ENCODE measurements at places on chromosomes 2 and 18.

DNA sequence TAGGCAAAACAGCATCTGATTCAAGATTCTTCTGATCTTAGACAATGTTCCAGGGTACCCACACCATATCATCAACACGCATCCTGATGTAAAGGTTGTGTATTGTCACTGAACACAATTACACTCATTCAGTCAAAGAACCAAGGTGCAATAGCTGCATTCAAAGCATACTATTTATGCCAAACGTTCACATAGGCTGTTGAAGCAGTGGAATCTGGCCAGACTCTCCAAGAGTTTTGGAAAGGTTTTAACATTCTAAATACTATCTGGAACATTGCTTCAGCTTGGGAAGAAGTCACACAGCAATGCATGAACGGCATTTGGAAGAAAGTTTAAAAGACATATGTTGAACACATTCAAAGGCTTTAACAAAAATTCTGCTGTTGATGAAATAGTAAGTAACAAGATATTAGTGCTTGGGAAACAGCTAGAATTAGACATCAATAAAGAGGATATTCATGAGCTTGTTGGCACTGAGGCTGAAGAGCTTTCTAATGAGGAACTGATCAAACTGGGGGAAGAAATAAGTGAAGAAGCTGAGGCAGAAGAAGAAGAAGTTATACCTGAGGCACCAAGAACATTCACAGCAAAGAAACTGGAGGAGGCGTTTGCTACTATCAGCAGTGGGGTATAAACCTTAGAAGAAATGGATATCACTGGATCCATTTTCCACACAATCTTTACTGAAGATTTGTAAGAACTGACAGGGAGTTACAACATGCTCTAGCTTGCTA lies 47.6 kb upstream of the MSH6 start:
- no peak for DNase-seq

GRCh38 chr2:24352664-24353063 lies 7.7 kb downstream of the ITSN2 start:
- no peak for DNase-seq

GRCh38 chr2:240202586-240202985 lies 62.1 kb upstream of the OTOS start:
- no peak for DNase-seq

- DNase-seq, result no peak
These were observed 102.8 kb upstream of the COPS8 start for GRCh38 chr2:236982693-236983455.

DNA sequence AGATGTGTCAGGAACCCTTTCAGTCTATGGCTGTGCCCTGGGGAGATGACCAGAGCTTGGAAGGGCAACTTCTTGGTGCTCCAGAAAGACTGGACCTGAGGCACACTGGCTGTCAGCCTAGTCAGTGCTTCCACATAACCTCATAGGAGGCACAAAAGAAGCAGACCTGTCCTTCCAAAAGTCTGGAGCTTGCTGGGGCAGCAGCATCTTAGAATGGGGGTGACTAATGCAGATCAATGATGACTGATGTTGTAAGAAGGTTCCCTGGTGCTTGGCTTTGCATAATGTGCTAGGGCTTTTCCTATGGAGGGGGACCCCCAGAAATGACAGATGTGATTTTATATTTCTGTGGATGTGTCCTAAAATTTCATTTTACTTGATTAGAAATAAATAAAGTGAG lies 255.7 kb upstream of the THUMPD2 start:
- DNase-seq, result no peak

DNA sequence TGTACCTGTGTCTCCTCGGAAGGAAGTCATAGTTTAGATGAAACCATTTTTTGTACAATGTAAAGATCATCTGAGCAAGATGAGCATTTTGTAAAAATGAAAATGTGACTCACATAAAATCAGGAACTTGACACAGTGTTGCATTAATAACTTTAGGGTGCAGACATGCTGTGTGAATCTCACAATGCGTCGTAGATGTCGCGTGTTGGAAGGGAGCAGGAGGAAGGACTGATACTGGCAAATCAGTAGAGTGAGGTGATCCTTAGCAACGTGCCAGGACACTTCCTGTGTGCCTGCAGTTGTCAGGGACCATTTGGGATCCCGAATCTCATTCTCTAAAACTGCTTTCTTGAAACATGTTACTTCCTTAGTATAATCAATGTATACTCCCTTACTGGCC lies 103.1 kb downstream of the SH3BP4 start:
- no peak for DNase-seq

DNA sequence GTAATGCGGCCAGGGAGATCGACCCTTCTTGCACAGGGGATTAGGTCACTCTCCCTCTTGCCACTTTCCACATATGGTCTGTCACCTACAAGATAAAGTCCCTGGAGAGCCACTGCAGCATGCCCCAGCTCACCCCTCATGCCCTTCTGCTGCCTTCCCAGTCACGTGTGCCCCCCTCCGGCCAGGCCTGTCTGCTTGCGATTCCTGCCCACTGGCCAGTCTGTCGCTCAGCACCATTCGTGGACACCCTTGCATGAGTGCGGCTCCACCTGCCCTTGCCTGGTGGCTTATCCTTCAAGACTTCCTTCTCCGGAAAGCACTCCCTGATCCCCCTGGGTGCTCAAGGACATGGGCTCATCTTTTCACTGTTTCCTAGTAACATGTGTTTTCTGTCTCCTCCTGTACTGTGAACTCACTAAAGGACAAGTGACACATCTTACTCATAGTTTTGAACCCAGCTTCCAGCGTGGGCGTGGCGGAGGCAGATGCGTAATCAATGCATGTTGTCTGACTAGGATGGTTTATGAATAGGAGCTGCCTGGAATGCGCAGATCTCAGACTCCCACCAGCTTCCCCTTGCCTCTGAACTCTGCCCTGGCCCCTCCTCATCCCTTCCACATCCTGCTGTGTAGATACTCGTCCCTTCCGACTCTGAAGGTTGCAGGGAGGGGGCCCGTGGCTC lies 7.8 kb upstream of the NT5DC4 start:
- no peak for DNase-seq

All from A673 (cell line).